Osteocyte (in vitro differentiated cells): ENCODE measurements at places on chromosomes 12 and 14.

DNA sequence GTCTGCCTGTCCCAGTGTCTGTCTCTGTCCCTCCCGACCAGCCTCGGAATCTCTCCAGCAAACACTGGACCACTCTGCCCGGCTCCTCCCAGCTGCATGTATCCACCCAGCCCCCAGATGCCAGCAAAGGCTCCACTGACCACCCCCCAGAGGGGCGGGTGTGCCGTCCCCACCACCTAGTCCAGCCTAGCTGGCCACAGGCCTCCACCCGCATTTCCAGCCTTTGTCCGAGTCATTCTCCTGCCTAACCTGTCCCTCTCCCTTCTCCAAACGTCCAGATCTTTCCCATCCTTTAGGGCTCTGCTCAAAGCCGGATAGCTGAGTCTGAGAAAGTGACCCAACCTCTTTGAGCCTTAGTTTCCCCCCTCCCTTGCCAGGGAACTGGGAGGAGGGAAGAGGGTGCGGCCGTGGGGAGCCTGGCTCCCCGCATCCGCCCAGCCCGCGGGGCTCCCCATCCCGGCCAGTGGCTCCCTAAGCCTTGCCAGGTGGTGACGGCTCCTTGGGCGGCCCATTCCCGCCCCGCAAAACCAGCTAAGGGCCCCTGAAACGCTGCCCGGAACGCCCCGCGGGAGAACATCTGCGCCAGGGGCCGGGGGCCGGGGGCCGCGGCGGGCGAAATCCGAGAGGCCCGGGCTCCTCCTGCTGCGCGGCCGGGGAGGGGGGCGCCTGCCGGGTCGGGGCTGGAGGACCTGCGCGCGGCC, 34.6 kb upstream of the ANKRD9 start:
- DNase-seq, result no peak

DNA sequence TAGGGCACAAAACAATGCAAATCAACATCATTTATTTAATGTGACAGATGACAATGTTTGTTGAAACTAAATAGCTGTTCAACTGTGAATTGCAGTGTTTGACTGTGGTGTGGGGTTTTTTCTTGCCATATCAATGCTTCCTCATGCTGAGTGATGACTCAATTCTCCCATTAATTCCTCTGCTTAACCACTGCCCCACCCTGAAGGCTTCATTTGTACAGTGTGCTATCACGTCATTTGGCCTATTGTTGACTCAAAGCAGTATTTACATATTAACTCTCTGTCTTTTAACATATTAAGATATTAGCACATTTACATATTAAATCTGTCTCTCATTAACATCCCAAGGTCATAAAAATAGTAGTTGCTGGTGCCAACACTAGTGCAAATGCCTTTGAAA, 164.8 kb upstream of the NRXN3 start:
- no peak for DNase-seq

GRCh38 chr12:98227162-98227561, 288.2 kb upstream of the TMPO start:
- DNase-seq, result no peak

- no peak for DNase-seq
These were observed 43.1 kb downstream of the AKAP6 start for GRCh38 chr14:32372154-32372553.

GRCh38 chr14:76518366-76518765, 142.4 kb downstream of the ESRRB start:
- DNase-seq, result no peak

- no peak for DNase-seq
These were observed 24.6 kb upstream of the UBC start for GRCh38 chr12:124939079-124939420.

GRCh38 chr12:129599406-129599805, 304.4 kb downstream of the TMEM132D start:
- DNase-seq, result no peak

- DNase-seq, result no peak
These were observed 49.5 kb upstream of the EEA1 start for GRCh38 chr12:92978607-92979006.

GRCh38 chr14:71469643-71470335, 462.4 kb upstream of the RGS6 start:
- DNase-seq, result no peak

DNA sequence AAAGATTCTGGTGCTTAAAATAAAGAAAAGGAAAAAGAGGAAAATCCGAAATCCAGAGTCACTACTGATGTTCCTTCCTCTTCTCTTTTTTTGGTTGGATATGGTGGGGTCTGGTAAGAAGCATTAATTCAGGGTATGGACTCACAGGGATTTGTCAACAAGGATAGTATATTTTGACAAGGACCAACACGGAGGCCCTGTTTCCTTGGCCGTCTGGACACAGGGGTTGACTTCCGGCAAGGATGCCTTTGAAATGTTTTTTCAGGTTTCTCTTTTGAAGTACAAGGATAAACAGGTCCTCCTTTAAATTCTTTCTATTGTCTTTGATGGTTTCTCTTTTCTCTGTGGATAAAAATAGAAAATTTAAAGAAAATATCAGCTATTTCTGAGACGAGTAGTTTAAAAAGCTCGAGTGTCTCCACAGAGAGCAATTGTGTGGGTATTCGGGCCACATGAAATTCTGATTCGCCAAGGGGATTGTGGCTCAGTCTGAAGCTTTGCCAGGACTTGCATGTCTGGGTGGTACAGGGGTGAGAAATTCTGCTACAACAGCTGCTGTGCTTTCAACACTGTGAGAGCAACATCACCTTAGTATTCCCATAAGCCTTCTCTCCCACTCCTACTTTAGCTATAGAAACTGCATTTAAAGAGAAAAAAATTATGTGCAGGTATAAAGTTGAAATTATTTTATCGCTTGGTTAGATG, 88.5 kb upstream of the CSRP2 start:
- DNase-seq, result no peak

DNA sequence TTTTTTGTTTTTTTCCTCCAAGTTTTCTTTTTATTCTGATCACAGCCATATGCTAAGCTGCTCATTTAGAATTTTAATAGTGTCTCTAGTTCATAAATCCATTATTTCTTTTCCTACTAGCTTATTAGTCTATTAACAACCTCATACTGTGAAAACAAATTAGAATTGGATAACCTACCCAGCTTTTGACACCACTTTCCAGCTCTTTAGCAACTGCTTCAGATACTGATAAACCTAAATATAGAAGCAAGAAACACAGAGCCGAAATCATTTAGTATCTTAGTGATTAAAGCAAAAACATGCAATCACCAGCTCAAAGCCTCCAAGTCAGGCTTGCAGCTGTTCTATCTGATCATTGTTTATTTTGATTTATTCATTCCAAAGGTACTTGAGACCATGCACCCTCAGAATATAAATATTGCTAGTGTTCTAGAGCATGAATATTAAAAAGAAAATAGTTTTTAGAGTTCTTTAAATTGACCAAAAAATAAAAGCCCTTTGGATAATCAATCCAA, 121.5 kb downstream of the STXBP6 start:
- no peak for DNase-seq

DNA sequence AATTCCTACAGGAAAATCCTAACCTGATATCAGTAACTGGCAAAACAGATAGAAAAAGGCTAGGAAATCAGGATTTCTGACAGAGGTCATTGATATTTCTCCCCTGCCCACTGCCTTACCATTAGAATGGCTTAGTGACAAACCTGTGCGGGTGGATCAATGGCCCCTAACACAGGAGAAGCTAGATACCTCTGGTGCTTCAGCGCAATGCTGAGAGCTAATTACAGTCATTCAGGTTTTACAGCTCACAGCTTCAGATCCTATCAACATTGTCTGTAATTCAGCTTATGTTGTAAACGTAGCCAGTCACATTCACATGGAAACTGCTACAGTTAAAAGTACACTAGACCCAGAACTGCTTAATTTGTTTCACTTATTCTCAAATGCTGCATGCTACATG, 17.4 kb upstream of the SLC10A1 start:
- no peak for DNase-seq

- DNase-seq, result no peak
These were observed 82.7 kb downstream of the VEZT start for GRCh38 chr12:95300286-95300685.

DNA sequence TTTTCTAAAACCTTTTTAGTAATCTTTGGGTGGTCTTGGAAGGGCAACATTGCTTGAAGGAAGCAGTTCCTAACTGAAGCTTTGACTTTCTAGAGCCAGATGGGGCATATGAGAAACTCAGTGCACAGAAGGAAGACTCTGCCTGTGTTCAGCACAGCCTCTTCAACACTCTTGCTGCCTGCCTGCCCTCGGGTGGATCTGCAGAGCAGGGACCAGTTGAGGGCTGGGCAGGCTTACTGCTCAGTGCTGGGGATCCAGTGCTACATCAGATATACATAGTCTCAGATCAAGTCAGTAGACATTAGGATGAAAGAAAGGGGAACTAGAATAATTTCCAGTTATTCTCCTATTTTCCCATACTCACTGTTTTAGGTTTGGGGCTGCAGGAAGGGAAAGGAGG, 29.5 kb upstream of the TMX1 start:
- no peak for DNase-seq

GRCh38 chr12:47087088-47087688, 7.4 kb upstream of the AMIGO2 start:
- DNase-seq, result no peak

- no peak for DNase-seq
These were observed 4.6 kb downstream of the GOLGA3 start for GRCh38 chr12:132824053-132824452.

GRCh38 chr12:57368349-57369095, 62.3 kb downstream of the R3HDM2 start:
- no peak for DNase-seq

- no peak for DNase-seq
These were observed 17.2 kb upstream of the KIF26A start for GRCh38 chr14:104121142-104121541.

DNA sequence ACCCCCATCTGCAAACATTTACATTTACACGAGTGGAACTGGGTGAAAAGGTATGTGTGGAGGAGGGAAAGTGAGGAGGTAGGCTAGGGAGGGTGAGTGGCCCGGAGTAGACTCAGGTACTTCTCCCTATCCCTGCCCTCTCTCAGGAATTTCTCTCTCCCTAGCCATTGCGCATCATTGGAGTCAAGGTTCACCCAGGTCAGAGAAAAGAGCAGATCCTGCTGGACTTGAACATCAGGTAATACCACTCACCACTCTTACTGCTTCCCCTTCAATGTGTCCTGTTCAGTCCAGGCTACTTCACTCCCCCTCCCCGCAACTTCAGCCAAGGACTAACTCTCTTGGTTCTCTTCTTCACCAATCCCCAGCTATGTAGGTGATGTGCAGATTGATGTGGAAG, 2.8 kb downstream of the ESYT1 start:
- no peak for DNase-seq

- DNase-seq, result no peak
These were observed 1224.0 kb downstream of the SLC16A7 start for GRCh38 chr12:60819794-60820193.

DNA sequence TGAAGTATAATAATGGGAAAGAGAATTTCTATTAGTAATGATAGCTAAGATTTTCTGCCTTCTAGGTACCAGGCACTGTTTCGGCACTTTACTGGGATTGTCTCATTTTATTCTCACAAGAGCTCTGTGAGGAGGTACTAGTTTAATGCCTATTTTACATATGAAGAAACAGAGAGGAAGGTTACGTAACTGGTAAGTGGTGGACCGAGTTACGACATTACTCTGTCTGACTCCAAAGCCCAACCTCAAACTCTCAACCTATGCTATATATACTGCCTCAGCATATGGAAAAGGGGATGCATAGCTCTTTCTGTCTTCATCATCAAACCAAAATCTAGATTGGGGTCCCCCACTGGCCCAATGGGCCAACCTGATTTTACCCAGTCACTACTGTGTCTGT, 133.5 kb downstream of the KTN1 start:
- DNase-seq, result no peak

- DNase-seq, result no peak
These were observed 85.7 kb downstream of the PPP2R5E start for GRCh38 chr14:63457498-63457897.

GRCh38 chr14:73747379-73748211, 33.4 kb upstream of the PNMA1 start:
- no peak for DNase-seq

GRCh38 chr12:29428633-29429032, 47.7 kb upstream of the ERGIC2 start:
- DNase-seq, result no peak

GRCh38 chr12:128662101-128662500, 161.7 kb downstream of the SLC15A4 start:
- no peak for DNase-seq

GRCh38 chr14:24074625-24075484, 3.5 kb downstream of the CPNE6 start:
- DNase-seq, result no peak

DNA sequence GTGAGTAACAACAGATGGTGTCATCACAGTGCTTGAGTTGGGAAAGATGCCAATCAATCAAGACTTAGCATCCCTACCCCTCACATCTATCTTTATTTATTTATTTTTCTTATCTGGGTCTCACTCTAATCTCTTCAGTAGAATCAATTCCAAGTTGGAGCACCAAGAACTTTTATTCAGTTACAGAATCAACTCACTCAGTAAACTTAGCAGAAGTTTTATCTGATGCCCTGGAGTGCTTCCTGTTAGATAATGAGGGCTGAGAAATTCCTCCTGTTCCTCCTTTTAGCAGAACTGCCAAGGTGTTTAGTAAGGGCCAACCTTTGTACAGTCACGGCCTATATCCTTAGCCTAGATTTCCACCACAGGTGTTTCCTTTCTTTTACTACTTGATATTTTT, 11.3 kb upstream of the SLC5A8 start:
- no peak for DNase-seq

DNA sequence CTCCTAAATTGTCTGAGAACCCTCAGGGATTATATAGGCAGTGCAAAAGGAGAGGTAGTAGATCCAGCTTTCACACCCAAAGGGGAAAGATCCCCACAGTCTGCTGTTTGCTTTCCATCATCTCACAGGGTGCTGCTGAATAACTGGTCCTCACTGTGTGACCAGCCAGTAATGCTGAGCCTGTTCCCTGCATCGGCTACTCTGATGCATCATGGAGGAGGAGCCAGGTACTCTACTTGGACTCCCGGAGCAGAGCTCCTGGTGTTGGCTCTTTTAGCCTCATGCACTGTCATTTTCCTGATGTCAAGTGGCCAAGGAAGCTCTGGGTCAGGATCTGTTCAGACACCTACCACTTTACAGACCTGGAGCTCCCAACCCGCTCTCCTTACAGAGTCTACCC, 127.4 kb upstream of the ATF1 start:
- DNase-seq, result no peak

- no peak for DNase-seq
These were observed 52.5 kb downstream of the GALNT9 start for GRCh38 chr12:132276827-132277373.

- DNase-seq, result no peak
These were observed 610 bp downstream of the VSIG10 start for GRCh38 chr12:118103201-118103600.

DNA sequence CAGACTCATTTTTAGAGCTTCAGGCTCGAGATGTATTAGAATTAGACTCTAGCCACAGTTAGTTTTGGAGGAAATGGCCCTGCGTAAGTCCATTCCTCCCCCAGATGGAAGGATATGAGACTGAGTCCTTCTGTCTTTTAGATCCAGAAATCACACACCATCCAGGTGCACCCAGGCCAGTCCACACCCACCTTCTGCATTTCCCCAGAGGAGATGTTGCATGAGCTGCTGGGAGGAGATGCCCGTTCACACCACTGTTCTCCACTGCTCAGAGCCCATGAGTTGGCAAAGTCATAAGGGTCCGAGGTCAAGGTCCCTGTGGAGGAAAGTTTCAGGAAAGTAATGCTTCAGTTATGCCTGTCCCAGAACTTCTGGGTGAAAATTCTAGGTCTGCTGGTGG, 29.2 kb downstream of the VWF start:
- no peak for DNase-seq
